ENCODE measurements at places on chromosomes 1 and 21. TPM values are rescaled to one million over a fixed set of nuclear protein-coding genes. Genes with fewer than 3 reads are reported as not detected.

Gene SPRR4
- total RNA-seq = not detected

DNA sequence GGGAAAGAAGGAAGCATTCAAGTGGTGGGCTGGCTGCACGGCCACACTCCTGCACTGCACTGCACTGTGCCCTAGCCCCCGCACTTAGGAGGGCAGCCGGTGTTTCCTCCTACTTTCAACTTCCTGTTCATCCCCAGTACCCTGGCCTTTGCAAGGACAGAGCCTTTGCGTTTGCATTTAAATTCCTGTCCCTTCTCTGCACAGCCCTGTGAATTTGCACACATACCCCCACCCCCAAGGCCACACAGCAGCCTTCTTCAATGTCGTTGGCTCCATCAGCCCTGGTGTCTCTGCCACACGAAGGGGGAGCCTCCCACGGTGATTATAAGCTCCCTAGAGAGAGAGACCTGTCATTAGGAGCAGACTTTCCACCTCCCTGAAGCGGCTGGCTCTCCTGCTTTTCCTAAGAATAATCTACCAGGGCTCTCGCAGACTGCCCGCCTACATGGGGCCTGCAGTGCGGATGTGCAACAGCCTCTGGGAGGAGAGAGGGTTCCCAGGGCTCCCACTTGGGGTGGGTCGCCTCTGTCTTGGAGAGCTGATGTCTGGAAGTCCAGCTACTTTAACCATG, 13.2 kb upstream of the SLC45A3 start:
- no peaks in the 10 kb centered on the region for H3K4me1 ChIP-seq
- no peak overlapping the region for H3K4me3 ChIP-seq
- no peak for DNase-seq
- no peak overlapping the region for H3K27ac ChIP-seq

Gene OR2G3
- total RNA-seq = not detected

DNA sequence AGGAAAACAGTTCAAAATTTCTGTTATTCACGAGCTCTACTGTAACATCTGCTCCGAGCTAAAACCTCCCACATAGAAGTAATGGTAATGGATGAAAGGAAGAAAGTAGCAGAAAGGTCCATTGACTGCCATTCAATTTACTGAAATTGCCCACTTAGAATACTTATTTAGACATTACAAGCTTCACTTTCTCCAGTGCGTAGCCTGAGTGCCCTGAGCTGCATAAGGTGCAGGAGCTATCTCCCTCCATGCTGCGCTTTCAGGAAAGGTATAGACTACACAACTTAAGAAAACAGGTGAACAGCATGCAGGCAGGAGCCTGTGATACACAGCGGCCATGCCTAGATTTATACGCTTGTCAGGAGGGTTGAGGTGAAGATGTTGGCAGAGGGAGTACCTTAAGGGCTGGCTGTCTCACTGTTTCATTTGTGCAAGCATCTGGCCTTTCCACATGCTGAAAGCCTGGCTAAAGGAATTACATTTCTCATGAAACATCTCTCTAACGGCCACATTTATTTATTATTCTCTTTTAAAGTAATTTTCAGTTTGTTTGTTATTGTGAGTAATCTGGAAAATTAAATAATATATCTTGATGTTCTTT, 74.7 kb downstream of the RGS18 start:
- H3K4me3 ChIP-seq = no peak overlapping the region
- H3K27me3 ChIP-seq = no peaks in the 10 kb centered on the region
- no peaks in the 10 kb centered on the region for H3K36me3 ChIP-seq

DNA sequence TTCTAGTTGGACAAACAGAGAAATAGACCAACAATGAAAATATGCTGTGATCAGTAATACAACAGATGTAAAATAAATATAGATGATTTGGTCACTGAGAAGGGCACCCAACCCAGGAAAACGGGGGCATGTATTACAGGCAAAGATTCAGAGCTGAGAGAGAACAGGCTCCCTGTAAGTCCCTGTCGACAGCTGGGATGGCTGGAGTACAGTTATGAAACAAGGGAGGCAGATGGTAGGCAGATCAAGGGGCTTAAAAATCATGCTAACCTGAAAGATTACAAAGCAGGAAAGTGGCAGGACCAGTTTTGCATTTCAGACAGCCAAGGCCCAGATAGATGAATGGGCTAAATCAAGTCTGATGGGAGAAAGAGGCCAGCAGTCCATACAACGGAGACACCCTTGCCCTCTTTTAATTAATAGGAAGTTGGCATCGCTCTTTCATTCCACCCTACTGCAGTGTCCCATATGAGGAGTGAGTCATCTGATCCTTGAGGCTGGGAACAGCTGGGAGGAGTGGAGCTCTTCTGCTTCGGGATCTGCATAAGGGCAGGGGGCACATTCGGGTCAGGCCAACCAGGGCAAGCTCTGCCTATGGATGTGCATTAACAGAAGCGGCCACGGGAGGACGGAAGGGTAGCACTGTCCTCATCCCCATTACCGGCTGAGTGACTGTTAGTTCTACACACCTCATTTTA, 171.1 kb downstream of the DAB1 start:
- H3K4me3 ChIP-seq = no peak overlapping the region
- no peaks in the 10 kb centered on the region for H3K27me3 ChIP-seq
- DNase-seq = no peak
- no peaks in the 10 kb centered on the region for H3K36me3 ChIP-seq
- no peak overlapping the region for H3K27ac ChIP-seq
- H3K4me1 ChIP-seq = no peaks in the 10 kb centered on the region

Measured in ovary (tissue), 10 donors.